Fibroblast of skin of back (primary cell): ENCODE measurements at places on chromosomes 6 and 20.

- DNase-seq, result no peak
These were observed 20.3 kb downstream of the TM9SF4 start for GRCh38 chr20:32129863-32130262.

- DNase-seq, result no peak
These were observed 418 bp downstream of the TNXB start for GRCh38 chr6:32108727-32109113.

- peak; percentile 89 for DNase-seq
These were observed 52.4 kb downstream of the SCAND1 start for GRCh38 chr20:35901678-35902544.

DNA sequence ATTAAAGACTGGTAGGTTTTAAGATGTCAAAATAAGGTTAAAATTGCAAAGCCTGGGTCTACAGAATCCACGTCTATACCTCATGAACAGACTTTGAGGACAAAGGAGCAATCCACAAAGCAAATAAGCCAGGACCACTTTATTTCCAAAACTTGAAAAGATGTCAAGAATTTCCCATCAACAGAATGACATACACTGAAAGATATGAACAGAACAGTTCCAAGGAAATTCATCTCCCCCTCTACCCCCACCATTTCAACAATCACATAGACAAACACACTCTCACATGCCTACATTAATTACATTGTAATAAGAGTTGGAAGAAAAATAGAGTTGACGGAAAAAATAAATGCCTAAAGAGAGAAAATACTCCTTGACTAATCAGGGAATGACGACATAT is 45.2 kb upstream of the NHSL1 start:
- peak; percentile 71 for DNase-seq

DNA sequence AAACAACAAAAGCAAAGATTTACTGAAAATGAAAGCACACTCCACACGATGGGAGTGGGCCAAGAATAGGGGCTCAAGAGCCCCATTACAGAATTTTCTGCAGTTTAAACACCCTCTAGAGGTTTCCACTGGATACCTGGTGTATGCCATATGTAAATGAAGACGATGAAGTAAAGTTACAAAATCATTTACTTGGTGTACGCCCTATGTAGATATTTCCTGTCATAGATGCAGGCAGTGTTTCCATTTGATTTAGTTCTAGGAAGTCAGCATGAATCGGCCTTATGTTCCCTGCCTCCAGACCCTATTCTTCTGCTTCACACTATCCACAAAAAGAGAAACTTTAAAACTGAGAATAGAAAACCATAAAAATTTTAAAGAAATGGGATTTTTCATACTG is 404.4 kb upstream of the GJE1 start:
- no peak for DNase-seq

GRCh38 chr6:123879749-123880148 is 76.1 kb downstream of the NKAIN2 start:
- DNase-seq, result no peak

- DNase-seq, result peak; percentile 30
These were observed 10.4 kb upstream of the SUMO4 start for GRCh38 chr6:149389509-149390297.

DNA sequence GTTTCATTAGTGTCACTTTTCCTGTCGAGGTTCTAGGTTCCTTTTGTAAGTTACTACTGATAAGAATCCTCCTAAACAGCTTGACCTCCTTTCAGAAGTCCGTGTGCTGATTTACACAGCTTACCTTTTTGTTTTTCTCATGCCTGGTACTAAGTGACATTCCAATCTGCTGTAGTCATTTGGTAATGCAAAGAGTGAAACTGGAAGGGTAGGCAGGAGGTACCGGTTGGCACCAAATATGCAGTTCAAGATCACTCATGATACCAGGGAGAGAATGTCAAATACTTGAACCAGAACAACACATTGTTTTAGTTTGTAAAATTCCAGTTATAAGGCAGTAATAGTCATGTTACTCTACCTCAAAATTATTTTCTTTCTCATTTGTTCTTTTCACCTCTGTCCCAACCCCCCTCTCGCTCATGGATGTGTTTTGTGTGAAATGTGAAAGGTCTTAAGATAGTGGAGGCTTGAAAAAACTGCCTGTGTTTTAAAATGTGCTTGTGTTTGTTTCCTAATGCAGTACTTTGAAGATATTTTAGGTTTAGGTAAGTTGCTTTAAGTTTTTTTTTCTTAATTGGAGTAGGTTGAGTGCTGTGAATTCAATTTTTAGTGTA is 23.2 kb downstream of the AFDN start:
- no peak for DNase-seq

DNA sequence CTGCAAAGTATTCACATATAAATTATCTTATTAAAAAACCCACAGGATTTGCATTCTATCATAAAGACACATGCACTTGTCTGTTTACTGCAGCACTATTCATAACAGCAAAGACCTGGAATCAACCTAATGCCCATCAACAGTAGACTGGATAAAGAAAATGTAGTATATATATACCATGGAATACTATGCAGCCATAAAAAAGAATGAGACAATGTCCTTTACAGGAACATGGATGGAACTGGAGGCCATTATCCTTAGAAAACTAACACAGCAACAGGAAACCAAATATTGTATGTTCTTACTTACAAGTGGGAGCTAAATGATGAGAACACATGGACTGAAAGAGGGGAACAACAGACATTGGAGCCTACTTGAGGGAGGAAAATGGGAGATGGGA is 97.0 kb downstream of the FAM217A start:
- DNase-seq, result no peak

- no peak for DNase-seq
These were observed 24.5 kb downstream of the FRK start for GRCh38 chr6:116036075-116036773.

DNA sequence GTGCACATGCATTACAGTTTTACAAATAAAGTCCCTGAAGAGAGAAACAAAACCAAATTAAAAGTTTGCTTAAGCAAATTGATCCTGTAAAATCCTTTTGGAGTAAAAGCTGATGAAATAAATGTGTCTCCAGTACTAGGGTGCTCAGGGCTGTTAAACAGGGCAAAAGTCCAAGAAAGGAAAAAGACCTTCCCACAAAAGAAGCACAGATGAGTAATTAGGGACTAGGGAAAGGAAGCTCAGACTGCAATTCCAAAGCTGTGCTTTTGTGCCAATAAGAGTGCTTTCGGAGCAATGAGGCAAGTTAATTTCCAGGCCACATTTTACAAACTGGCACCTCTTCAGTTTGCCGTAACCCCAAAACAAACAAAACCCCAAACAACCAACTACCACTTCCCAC is 10.4 kb upstream of the RNF182 start:
- peak; percentile 34 for DNase-seq

- DNase-seq, result peak; percentile 19
These were observed 22.4 kb downstream of the MAP7 start for GRCh38 chr6:136527831-136528230.

GRCh38 chr6:134029495-134030455 is 22.6 kb downstream of the SLC2A12 start:
- DNase-seq, result peak; percentile 75

DNA sequence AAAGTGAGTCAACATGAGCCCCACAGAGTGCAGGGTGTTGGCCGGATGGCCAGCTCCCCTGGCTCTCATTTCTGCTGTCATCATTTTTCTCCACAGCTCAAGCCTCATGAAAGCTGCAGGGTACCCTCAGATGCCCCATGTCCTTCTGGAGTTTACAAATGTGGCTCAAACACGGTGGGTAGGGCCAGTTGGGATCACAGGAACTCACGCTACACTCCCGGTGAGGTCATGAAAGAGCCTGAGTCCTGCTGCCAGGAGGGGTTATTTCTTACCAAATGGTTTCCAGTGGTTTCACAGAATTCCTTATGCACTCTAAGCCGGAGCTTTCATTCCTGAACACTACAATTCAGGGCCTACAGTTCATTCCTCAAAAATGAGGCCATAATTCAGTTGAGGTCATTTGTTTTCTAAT is 78.7 kb downstream of the TMEM170B start:
- peak; percentile 98 for DNase-seq
